Osteocyte (in vitro differentiated cells): ENCODE measurements at places on chromosomes 1 and 21.

- DNase-seq, result no peak
Measured at GRCh38 chr1:15210651-15211375, 36.2 kb upstream of the FHAD1 start.

DNA sequence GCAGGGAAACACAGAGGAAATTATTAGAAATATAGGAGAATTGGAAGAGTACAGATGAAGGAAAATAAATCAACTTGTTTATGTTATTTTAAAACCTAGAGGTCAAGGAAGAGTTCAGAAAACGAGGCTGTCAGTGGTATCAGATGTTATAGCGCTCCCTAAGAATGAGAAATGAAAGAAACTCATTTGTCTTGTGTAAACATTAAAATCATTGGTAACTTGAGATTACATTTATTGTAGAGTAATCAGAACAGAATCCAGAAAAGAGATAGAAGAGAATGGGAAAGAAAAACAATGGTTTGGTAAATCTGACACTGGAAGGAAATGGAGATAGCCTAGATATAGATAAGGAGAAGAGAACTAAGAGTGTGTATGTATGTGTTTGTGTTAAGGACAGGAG, 106.4 kb downstream of the ATF6 start:
- DNase-seq, result no peak

DNA sequence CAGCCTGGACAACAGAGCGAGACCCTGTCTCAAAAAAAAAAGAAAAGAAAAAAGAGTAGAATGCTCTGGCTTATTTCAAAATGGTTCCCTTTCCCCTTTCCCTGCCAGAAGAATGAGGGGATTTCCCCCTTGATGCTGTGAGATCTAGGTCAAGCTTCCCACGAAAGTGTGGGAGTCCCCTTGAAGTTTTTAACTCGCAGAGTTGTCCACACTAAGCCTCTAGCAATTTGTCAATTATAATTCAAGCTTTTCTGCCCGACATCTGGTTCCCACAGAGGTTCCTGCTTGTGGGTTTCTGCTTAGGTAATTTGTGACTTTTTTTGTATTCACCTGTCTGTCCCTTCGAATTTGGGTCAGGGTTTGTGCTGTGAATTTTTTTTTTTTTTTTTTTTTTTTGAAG, 62.8 kb downstream of the ZFYVE9 start:
- no peak for DNase-seq

- no peak for DNase-seq
Measured at GRCh38 chr1:51520700-51521248, 1.7 kb upstream of the EPS15 start.

DNA sequence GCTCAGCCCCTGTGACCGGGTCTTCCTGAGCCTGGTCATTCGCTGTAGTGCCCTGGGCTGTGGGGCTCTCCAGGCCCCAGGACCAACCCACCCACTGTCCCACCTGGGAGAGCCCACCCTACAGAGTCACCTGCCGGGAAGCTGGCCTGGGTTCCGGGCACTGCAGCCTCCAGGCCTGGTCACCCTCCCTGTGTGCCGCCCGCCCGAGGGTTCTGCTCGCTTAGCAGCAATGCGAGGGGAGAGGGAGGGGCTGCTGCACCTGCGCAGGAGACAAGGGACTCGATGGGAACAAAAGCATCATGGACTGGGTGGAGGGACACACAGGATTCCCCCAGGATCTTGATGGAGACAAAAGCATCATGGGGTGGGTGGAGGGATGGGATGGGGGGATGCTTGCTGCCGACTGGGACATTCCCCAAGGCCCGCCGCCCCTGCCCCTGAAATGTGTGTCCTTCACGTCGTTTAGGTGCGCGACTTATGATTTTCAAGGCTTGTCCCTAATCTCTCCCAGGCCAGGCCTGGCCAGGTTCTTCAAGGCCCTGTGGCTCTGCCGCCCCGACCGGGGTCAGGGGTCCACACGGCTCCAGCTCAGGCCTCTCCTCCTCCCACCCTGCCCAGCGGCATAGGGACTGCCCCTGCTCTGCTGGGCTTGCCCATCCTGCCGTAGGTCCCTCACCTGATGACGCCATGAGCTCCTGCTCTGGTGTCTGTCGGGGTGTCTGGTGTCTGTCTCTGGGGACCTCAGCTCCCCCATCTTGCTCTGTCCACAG, 1.7 kb downstream of the KRTAP10-8 start:
- peak; percentile 80 for DNase-seq

GRCh38 chr1:9559673-9560072, 20.4 kb downstream of the SLC25A33 start:
- DNase-seq, result no peak

DNA sequence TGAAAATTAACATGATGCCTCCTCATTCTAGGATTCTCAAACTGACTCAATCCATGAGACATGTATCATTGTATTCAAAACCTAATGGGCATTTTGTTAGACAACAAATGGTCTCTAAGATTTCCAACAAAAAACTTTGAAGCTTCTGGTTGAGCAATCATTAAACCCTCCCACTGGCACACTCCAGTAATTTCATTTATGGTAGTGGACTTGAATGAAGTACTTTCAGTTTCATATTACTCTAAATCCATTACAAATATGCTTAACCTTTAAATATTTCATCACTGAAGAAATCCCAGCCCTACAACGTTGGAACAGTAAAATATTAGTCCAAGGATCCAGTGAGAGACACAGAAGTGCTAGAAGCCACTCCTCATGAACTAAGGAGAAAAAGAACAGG, 43.5 kb downstream of the GBP6 start:
- DNase-seq, result no peak

DNA sequence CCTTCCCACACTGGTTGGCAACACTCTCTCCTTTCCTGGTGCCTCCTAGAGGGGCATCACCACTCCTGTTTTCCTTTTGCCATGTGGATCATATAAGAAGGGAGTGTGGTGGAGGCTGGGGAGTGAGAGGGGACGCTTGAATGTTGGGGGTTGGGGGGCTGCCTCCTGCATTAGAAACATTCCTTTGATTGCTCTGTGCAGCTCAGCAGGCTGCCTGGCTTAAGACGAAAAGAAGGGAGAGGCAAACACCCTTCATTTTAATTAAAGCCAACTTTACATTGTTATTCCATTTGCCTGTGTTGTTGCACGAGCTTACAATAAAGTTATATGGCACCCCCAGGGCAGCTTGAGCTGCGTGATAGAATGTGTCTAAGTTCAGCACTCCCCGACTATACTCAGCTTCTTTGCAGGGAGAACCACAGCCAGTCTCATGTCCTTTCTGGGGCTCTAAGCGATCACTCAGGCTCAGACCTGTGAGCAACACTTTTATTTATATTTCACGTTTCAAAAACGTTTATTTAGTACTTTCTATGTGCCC, 57.4 kb downstream of the FOXD2 start:
- DNase-seq, result no peak

GRCh38 chr1:221180704-221181368, 301.6 kb downstream of the HLX start:
- DNase-seq, result no peak

GRCh38 chr21:39568361-39568760, 44.4 kb upstream of the B3GALT5 start:
- no peak for DNase-seq
